SK-N-SH treated with all-trans-retinoic acid at 6 μM for 48 hours (cell line): ENCODE measurements at places on chromosomes 7 and 10.

GRCh38 chr7:106736508-106737201 is 75.7 kb upstream of the CCDC71L start:
- ATAC-seq, result peak; percentile 98

DNA sequence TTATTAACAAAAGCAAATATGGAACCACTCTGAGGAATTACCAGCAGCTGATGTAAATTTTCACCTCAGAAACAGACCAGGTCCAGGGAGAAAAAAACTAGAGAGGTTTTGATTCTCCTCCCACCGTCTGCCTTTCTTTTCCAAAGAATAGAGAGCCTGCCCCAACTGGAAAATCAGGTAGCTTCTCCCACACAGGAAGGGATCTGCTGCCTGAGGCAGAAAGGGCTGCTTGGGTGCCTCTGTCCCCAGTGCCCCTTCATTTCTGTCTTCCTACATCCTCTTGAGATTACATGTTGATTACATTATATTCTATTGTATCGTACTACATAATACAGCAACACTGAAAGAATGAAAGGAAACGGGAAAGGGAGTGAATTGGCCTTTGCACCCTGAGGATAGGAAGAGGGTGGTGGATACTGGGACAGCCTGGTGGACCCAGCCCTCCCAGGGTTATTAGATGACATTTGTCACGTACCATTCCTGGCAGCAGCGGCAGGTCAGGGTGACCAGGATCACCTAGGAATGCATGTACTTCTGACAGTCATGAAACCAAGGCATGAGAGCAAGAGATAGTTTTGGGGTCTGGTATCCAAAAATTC is 8.9 kb downstream of the ST8SIA6 start:
- no peak for ATAC-seq

- no peak for ATAC-seq
Measured at GRCh38 chr7:34558022-34558421, 100.0 kb upstream of the NPSR1 start.

GRCh38 chr7:348962-349743 is 59.2 kb downstream of the FOXL3 start:
- no peak for ATAC-seq

DNA sequence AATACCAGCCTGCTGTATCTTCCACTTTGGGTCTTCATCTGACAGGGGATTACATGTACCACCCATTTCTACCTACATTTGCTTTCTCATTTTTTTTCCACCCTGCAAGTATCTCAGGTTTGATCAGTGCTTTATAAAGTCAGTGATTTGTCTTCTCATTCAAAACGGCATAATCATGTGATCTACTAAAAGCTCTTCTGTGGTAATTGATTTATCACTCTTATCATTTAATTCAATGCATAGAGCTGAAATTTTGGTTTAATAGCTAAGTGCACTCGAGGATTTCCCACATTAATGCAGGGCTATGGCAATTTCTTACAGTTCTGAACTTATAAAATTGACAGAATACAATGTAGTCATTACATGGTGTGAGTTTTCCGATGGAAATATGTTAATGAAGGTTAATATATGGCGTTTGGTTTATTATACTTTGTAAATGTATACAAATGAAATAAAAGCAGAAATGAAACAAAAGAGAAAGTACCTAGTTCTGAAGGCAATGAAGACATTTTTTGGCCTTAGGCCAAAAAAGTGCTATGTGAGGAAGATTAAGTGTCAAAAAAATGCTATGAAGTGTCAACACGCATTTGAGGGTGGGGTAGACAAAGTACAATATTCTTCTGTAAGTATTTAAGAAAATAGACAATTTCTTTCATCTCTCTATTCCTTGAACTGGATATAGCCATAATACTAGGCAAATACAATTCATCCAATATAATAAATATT is 457.3 kb downstream of the ETV1 start:
- ATAC-seq, result no peak

- ATAC-seq, result no peak
Measured at GRCh38 chr10:33706191-33706590, 371.7 kb upstream of the NRP1 start.

- ATAC-seq, result no peak
Measured at GRCh38 chr7:83693256-83693655, 44.3 kb upstream of the SEMA3E start.

GRCh38 chr10:118045837-118046394 is 825 bp downstream of the RAB11FIP2 start:
- peak; percentile 45 for ATAC-seq

- ATAC-seq, result no peak
Measured at GRCh38 chr7:234051-234707, 41.8 kb downstream of the FAM20C start.

DNA sequence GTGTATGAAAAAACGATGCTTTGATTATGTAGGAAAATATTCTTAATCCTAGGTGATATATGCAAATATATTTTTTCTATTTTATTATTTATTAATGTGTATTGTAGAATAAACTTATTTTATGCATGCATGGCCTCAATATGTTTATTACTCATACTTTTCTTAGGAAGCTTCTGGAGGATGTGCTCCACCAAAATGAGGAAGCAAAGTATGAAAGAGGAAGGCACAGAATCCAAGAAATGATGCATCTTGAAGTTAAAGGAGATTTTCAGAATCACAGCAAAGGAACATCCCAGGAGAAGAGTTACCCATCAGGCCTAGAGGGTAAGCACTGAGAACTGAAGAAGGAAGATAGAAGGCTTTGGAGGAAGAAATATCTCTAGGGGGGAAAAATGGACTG is 35.0 kb upstream of the MRPS16 start:
- ATAC-seq, result no peak

DNA sequence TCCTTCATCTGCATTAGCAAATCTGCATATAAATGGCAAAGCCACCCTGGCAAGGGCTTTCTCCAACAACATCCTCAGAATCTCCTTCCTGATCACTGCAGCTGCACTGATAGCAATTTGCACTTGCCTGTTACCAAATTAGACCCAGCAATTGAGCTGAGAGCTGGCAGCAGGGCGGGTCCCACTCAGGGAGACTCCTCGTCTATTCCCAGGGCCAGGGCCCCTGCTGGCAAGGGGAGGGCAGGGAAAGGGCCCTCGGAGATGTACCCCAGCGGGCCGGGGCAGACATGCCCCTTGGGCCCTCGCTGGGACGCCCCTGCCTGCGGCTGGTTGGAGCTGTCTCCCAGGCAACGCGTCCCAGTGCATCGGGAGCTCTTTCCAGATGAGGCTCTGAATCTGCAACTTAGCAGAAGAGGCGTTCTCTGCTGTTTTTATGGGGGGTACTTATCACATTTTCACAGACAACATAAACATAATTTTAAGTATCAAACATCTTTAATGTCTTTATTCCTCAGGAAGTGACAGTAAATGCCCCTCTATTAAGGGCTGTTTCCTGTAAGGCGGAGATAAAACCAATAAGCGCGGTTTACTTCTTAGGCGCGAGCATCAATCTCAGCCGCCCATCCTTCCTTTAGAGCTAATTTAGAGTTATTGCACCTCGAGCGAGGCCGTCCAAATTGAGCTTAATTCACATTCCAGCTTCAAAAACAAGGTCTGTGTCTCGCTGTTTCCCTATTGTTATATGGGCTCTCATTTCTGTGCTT is 249.0 kb upstream of the PPP2R2D start:
- no peak for ATAC-seq

DNA sequence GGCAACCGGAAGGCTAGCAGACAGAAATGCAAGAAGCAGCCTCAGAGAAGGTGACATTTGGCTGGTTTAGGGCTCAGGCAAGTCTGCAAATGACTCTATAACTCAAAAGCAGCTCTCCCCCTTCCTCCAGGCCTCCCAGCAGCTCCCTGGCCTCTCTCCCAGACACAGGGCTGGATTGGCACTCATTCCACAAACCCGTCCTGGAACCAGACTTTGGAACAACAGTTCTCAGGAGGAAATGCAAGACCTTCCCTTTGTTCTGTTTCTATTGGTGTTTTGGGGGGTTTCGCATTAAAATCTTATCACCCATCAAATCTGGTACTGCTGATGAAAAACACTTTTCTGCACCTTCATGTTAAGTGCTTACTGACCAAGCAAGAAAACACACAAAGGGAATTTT is 40.3 kb upstream of the EFCAB10 start:
- peak; percentile 61 for ATAC-seq
